Cardiac fibroblast (primary cell): ENCODE measurements at places on chromosomes 6 and 20.

DNA sequence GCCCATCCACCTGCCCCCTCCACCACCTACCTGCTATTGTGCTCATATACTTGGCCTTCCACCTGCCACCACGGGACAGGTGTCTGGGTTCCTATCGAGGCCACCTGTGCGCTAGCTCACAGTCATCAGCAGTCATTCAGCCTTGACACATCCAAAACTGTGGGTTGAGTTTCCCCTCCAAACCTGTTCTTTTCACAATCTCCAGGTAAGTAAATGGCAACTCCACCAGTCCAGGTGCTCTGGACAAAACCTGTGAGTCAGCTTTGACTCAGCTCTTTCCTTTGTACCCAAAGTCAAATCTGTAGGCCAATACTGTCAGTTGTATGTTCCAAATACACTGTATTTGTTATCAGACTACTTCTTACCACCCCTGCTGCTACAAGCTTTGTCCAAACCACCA is 52.6 kb downstream of the SPTLC3 start:
- DNase-seq = no peak

DNA sequence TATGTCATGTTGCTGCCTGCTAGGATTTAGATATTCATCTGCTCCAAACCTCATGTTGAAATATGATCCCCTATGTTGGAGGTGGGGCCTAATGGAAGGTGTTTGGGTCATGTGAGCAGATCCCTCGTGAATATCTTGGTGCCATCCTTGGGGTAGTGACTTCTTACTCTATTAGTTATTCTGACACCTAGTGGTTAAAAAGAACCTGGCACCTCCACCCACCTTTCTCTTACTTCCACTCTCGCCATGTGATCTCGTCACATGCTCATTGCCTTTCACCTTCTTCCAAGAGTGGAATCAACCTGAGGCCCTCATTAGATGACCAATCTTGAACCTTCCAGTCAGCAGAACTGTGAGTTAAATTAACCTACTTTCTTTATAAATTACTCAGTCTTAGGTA is 549.4 kb upstream of the SYNCRIP start:
- peak; percentile 12 for DNase-seq

DNA sequence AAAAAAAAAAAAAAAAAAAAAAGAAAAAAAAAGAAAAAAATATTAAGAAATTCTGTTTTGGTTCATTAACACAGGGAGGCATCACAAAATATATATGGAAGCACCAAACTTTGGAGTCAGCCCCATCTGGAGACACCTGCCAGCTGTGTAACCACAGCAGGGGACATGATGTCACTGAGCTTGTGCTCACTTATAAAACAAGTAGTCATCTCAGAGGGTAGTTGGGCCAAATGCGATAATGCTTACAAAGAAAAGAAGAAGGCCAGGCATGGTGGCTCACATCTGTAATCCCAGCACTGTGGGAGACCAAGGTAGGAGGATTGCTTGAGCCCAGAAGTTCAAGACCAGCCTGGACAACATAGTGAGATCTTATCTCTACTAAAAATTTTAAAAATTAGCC is 1.1 kb upstream of the BNIP5 start:
- DNase-seq = no peak

DNA sequence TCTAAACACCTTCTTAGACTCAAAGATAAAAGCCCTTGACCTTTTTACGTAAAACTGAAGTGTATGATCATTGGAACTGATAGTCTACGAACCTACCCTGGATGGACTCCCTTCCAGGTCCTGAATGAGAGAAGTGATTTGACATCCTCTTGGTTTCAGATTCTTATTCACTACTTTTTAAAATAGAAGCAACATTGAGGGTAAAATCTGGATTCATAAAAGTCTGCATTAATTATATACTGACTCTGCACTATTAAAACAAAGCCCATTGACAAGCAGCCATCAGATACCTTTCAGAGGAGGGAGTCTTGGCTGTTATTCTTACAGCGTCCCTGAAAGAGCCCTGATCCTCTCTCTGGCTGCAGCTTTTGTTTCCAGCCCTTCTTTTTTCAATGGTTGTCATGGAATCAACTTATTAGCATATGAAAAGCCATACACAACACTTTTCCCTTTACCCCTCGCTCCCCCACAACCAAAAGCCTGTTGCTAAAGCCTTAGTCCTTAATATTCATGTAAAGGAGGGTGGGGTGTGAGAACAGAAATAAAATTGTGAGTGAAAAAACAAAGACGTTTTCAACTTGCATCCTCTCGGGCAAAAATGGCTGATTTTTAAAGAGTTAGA is 270.0 kb upstream of the MARCKS start:
- no peak for DNase-seq

DNA sequence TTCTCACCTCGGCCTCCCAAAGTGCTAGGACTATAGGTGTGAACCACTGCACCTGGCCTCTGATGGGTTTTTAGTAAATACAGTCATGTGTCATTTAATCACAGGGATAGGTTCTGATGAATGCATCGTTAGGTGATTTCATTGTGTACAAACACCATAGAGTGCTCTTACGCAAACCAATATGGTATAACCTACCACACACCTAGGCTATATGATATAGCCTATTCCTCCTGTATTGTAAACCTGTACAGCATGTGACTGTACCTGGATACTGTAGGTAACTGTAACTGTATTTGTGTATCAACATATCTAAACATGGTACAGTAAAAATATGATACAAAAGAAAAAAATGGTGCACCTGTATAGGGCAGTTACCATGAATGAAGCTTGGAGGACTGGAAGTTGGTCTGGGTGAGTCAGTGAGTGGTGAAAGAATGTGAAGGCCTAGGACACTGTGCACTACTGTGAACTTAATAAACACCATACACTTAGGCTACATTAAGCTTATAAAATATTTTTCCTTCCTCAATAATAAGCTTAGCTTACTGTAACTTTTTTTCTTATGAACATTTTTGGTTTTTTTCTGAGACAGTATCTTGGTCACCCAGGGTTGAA is 10.0 kb downstream of the BICRAL start:
- DNase-seq = no peak

DNA sequence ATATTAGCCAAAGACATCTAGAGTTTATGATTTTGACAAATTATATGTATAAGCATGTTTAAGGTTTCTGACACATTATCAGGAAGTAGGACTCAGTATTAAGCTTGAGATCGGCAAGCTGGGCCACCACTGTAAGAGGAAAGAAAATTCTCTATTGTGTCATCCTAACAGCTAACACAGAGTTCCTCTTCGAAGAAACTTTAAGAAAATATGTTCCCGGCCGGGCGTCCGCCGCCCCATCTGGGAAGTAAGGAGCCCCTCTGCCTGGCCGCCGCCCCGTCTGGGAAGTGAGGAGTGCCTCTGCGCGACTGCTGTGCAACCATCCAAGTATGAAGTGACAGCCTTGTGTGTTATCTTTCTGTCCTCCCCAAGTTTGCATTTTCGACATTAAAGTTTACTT is 23.0 kb downstream of the USP49 start:
- no peak for DNase-seq

DNA sequence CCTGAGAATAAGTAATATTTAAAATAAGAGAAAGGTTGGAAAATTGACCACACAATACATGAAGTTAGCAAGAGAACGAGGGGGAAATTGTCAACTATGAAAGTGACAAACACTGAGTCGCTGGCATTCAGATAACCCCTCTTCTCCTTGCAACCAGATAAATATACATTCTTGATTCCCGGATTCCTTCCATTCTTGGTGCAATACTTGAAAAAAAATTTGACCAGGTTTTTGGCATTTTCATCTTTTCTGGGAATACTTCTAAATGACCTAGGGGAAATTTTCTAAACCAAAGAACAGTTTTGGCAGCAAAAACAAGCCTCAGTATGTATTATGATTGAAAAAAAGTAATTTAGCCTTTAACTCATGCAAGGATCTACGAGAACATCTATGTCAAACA is 164.0 kb downstream of the PDE7B start:
- DNase-seq = no peak

DNA sequence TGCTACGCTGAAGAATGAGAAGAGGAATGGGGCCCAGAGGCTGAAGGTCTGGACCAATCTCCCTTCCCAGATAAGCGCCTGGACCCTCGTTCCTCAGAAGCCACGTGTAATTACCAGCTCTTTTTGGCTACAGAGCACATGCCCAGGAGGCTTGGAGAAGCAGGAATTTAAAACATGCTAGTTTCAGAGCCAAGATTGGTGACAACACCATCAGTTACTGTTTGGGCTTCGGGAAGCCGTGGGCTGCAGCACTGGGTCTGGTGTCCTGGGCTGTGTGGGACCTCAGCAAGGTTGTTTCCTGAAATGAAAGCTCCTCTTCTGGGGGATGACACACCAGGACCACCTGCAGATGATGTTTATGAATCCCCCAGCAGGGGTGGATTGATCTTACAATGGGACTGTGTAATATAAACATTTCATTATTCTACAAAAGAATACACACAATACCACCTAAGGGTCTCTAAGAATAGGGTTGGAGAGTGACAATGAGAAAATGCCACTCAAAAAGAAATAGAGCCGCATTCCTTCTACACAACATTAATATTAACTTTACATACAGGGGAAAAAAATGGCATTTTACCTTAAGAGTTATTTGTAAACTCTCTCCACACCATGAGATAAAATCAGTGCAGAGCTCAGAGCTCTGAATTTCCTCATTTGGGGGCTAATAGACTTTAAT is 207.8 kb upstream of the FOXQ1 start:
- no peak for DNase-seq

DNA sequence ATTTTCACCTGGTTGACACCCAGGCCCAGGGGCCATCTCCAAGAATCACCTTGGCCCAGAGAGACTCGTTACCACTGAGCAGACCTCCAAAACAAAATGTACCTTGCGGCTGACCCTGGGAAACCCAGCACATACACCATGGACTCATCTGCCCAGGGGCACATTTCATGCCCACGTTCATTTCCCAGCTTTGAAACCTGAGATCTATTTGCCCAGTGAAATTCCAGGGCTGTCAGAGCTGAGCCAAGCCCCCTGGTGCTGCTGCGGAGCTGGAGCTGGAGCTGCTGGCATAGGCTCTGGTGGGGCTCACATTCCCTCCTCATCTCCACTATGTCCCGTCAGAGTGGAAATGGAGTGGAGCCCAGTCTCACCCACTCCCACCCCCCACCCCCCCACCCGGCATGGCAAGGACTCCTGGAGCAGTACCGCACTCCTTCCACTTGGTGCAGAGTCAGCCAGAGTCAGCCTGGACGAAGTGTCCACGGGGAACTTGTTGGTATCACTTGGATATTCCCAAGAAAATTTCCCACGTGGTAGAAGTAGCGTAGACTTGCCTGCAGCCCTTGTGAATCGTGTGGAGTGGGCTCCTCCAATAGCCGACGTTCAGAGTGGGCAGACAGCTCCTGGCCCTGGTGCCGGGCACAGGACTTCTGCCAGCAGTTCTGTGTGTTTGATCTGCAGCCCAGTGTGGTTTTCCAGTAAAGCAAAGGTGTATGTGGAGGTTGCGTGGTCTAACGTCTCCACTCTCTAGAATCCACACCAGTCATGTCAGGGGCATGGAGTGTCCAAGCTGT is 18.1 kb upstream of the OSER1 start:
- no peak for DNase-seq

GRCh38 chr6:35160642-35161041 is 19.5 kb upstream of the TCP11 start:
- no peak for DNase-seq

- no peak for DNase-seq
Observed at GRCh38 chr20:14948416-14948815, 611.0 kb upstream of the FLRT3 start.

- no peak for DNase-seq
Observed at GRCh38 chr6:43728586-43728985, 41.0 kb upstream of the MRPS18A start.

DNA sequence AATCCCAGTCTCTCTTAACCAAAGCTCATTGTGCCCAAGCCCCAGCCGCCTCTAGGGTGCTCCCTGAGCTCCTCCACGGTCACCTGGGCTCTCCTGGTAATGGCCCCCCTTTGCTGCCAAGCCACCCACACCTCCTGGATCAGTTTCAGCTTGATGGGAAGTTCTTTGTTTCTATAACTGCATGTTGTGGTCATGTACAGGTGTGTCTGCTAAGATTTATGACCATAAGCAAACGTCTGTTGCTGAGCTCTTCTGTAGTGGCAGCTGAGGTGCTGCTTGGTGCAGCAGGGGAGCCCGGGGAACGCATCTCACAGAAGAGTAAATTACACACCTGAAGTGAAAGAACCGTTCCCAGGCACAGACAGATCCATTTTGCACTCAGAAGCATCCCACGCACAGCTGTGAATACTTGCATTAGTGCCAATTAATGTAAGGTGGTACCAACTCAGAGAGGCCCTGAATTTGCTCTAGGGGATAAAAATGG is 194.6 kb upstream of the ARID1B start:
- DNase-seq = no peak

DNA sequence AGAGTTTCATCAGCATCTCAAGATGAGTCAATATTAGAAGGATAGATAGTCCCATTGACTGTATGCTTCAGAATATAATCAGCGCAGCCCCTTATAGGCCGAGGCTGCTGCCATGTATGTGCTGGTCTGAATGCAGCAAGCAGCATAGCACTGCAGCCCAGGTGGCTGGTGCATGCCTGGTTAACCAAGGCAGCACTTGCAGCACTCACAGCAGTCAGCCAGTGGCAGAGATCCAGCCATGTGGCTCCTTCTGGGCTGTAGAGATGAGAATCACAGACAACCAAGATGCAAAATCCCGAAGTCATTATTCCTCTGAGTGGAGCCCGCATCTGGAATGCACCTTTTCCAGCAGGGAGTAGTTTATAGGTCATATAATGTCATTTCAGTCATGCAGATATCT is 251.9 kb downstream of the UST start:
- no peak for DNase-seq

DNA sequence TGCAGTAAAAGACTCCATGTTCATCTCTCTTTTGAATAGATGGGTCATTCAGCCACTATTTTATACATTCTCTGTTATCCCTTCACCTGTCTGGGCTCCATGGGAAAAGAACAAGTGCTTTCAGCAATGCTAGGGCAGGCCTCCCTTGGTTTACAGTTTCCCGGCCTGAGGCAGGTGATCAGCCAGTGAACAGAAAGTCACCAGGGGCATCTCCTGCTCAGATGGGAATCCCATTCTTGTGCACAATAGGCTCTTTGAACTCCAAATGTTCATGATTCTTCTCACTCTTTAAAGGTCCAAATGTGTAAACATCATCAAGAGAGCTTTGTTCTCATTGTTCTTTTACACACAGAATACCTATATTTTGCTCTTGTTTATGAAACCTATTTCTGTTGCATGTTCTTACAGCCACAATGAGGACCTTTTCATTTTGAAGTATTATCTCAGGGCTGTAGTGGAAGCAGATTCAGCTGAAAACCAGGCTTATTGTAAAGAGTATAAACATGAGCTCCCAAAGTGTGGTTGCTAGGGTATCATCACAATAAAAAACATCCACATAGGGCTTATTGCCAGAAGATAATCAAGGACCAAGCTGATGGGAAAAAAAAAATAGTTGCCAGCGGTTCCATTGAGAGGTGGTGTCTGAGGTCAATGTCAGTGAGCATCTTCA is 267.1 kb upstream of the SGK1 start:
- peak; percentile 46 for DNase-seq

GRCh38 chr6:137700751-137701477 is 166.1 kb upstream of the TNFAIP3 start:
- peak; percentile 51 for DNase-seq

- DNase-seq = no peak
Observed at GRCh38 chr6:138302554-138302953, 75.2 kb upstream of the SMIM28 start.

GRCh38 chr20:57922706-57923105 is 212.9 kb upstream of the PMEPA1 start:
- no peak for DNase-seq

GRCh38 chr20:16296931-16297330 is 276.3 kb downstream of the KIF16B start:
- no peak for DNase-seq
